ENCODE measurements at places on chromosomes 5 and 9.

DNA sequence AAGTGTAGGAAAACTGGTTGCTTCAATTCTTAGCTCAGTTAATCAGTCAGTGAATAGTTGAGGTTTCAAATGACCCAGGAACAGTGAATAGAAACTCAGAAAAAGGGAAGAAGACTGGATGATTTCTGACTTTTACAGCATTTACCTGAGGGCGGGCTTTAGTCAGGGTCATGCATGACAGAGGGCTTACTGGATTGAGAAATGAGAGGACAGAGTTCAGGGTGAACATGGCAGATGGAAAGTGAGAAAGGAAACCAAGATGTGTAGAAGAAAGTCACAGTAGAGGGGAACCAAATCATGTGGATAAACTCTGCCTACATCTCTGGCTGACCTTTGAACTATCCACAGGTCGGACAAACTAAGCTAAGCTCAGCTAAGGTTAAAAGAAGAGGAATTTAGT lies 596.0 kb downstream of the SEMA5A start:
- DNase-seq, result no peak

GRCh38 chr9:129245276-129245675 lies 67.2 kb upstream of the IER5L start:
- DNase-seq, result no peak

DNA sequence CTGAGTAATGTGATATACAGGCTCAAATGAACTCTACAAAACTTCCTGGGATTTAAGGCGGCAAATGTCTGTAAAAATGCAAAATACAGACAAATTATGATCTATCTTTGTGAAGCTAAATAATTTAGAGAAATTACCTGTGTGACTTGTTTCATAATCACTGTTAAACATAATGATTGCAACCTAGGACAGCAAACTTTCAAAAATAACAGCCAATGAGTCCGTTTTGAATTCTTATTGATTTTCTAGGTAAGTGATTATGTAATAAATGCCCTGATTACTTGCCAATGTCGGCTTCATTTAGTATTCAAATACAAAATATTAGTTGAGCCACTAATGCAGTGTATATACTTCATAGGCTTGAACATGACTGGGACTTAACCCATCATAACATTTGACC lies 238.2 kb upstream of the DAB2 start:
- no peak for DNase-seq

- DNase-seq, result no peak
These were observed 2054.2 kb downstream of the MAT2B start for GRCh38 chr5:165559645-165560044.

GRCh38 chr9:7147121-7148090 lies 389.6 kb downstream of the KDM4C start:
- no peak for DNase-seq

DNA sequence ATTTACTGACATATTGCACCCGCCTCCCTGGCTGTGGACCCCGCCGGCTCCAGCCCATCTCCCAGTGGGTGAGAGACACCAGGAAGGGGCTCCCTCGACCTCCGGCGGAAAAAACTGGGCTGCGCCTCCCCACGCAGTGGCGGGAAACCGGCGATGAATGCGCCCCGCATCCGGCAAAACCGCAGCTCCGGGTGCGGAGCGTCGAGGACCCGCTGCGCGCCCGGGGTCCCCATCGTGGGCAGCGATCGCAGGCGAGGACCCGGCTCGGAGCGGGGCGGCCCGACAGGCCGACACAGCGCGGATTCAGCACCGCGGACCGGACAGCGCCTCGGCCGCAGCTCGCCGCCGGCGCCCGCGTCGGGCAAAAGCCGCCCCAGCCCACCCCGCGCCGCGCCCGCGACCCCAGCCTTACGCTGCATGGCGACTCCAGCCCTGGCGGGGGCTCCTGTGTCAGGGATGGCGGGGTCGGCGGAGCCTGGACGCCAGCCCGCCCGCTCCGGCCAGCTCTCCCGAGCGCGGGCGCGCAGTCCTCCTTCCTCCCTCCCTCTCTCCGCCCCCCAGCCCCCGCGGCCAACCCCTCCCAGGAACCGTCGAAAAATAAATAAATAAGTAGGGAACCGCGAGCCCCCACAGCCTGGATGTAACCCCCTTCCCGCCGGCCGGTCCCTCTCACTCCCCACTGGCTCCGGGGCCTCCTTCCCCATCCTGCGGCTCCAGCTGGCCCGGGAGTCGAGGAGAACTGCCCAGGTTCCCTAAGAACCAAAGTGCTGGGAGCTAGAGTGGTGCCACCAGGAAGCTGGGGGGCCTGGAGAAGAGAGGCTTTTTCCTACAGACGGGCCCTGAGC lies 3.1 kb downstream of the LHX3 start:
- DNase-seq, result no peak

- DNase-seq, result peak; percentile 79
These were observed 684 bp upstream of the PTGES2 start for GRCh38 chr9:128127990-128128835.

GRCh38 chr9:21684831-21685362 lies 117.5 kb upstream of the MTAP start:
- DNase-seq, result peak; percentile 31

- DNase-seq, result no peak
These were observed 15.8 kb downstream of the AFF4 start for GRCh38 chr5:132947671-132948070.

- no peak for DNase-seq
These were observed 63.7 kb upstream of the ANGPTL2 start for GRCh38 chr9:127185931-127186781.

GRCh38 chr9:69412741-69413150 lies 87.7 kb downstream of the ENTREP1 start:
- no peak for DNase-seq

DNA sequence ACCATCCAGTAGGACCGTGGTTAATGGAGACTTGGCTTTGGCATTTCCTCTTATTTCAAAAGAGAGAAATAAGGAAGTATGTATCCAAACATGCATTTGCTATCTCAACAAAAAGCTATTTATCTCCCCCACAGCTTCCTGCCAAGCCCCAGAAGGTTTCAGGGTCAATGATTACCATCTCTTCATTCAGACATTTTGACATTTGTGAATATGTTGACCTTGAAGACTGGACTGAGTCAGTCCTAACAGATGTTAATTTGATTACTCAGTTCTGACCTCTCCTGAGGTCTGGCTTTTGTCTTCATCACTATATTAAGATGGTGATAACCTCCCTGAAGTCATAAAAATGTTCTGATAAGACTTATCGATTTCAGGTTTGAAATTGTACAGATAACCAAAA lies 479.4 kb downstream of the AGTPBP1 start:
- DNase-seq, result no peak

GRCh38 chr9:120100595-120100994 lies 479.4 kb downstream of the CDK5RAP2 start:
- no peak for DNase-seq

GRCh38 chr9:99305820-99306811 lies 84.0 kb downstream of the SEC61B start:
- DNase-seq, result no peak

- DNase-seq, result no peak
These were observed 383.3 kb downstream of the OSTF1 start for GRCh38 chr9:75471549-75472114.

DNA sequence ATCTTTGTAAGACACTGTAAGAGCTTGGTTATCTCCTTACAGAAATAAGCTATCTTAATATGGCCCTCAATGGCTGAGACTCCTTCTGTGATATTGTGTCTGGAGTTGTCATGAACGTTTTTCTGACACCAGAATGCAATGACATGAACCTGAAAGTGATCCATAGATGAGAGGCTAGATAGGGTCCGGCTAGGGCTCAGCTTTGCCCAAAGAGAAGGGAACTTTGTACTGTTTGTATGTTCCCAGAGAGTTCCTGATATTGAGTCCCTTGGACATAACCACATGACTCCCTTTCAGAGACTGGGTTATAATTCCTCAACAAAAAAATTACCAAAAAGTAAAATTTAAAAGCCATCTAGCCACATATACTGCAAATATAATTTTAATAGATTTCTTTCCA lies 575.8 kb upstream of the CLINT1 start:
- no peak for DNase-seq
